Activated CD4-positive, CD25-positive, alpha-beta regulatory T cell treated with anti-CD3 and anti-CD28 coated beads, Interleukin-2, amount 50 U/mL, for 72 hours (primary cell): ENCODE measurements at places on chromosomes 7 and 10.

DNA sequence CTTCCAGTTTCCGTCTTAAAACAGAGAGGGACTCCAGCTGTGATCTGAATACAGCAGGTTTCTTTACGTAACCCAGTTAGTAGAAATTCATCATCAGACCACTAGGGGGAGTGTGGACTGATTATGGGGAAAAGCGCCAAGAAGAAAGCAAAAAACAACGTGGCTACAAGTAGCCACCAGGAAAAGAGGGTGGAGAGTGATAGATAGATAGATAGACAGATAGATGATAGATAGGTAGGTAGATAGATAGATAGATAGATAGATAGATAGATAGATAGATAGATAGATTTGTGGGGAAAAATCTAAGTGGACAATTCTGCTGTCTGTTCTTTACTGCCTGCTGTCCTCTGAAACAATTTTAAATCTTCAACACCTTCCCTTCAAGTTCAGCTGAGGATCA, 12.7 kb upstream of the AKR1B10 start:
- no peak for DNase-seq

DNA sequence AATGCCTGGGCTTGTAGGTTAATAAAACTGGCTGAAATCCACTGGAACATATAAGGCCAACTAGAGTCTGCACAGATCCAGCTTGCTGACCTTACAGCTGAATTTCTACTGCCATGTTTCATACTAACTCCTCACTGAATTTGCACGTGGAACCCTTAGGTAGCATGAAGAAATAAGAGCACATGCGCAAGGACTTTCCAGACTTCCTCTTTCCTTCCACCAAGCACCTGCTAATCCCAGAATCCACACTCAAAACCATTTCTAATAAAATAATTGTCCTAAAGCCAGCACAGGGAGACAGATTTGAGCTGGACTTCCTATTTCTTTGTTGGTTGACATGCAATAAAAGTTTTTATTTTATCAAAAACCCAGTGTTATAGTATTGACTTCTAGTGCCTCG, 46.8 kb downstream of the NPVF start:
- DNase-seq = no peak

GRCh38 chr10:21130108-21130507, 233.0 kb upstream of the NEBL start:
- DNase-seq = no peak

DNA sequence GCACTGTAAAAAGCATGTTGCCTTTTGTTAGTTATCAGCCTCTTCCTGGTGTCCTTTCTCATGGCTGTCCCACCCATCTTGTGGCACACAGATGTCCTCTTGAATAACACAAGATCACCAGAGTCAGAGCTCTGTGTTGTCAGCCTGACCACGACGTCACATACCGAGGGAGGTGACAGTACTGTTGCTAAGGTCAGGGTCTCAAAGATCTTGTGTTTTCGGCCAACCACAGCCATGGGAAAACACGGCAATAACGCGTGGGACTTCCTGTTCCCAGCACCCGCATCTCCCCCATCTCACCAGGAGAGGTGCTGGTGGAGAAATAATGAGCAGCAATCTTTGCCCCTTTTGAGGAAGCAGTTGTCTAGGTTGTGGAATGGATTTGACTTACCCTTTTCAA, 40.4 kb downstream of the NPVF start:
- DNase-seq = no peak

- DNase-seq = no peak
Observed at GRCh38 chr10:83809001-83809400, 330.3 kb upstream of the GHITM start.
